ENCODE measurements at places on chromosomes 6 and 20.

DNA sequence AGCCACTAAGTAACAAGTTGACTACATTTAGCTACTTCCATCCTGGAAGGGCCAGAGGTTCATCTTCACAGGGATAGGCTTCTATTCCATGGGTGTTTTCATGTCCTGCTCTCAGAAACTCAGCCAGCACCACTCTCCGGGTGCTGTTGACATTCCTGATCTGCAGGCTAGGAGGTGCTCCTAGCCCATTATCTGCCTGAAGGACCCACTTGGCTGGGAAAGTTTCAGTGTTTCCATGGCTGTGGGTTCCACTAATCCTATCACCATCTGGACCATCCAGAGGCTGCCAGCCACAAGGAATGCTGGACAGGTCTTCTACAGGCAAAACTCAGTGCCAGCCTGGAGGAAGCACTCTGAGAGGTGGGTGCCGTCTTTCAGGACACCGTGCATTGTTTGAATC, 45.2 kb downstream of the HLA-G start:
- no peak for DNase-seq

DNA sequence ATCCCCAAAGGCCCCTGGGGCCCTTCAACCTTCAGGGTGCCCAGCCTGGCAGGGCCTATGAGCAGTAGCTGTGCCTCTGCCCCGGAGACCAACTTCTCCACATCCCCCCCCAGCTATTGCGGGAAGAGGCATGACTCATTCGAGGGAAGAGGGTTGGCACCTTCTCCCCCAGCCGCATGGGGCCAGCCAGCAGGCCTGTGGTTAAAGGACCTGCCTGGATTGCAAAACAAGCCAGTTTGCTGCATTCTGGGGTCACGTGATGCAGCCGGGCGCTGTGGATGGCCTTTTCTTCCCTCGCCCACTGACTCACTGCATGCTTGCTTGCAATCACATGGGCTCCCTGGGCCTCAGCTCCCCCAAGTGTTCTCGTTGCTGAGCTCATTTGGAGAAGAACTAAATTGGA, 182.5 kb downstream of the MAFB start:
- no peak for DNase-seq

- no peak for DNase-seq
Observed at GRCh38 chr20:32158943-32159660, 48.4 kb downstream of the PLAGL2 start.

- DNase-seq, result no peak
Observed at GRCh38 chr6:123402052-123402451, 234.7 kb downstream of the TRDN start.

- DNase-seq, result no peak
Observed at GRCh38 chr6:11161031-11161956, 49.8 kb upstream of the ERVFRD-1 start.

GRCh38 chr6:75147512-75147911, 58.3 kb downstream of the COL12A1 start:
- no peak for DNase-seq

GRCh38 chr6:146357578-146358430, 185.8 kb upstream of the RAB32 start:
- DNase-seq, result no peak

- no peak for DNase-seq
Observed at GRCh38 chr6:110590821-110591351, 114.5 kb upstream of the SLC22A16 start.

DNA sequence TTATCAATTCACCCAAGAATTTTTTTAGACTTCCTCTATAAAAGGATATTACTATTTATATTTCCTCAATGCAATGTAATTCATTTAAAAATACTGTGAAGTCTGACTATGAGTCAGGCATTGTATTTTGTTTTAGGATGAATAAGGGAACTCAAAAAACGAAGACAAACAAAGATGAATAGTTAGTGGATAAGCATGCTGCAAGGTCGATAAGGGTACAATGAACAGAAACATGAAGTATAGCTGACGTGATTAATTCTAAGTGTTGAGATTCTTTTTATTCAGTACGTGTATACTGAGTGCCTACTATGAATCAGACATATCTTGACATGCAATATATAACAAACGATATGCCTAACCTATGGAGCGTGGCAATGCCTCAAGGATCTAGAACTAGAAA, 105.4 kb downstream of the PDE10A start:
- DNase-seq, result no peak

GRCh38 chr6:121032268-121033006, 301.8 kb downstream of the TBC1D32 start:
- no peak for DNase-seq

GRCh38 chr6:155493694-155494143, 38.1 kb upstream of the NOX3 start:
- no peak for DNase-seq

GRCh38 chr6:83633149-83633548, 75.8 kb downstream of the SNAP91 start:
- DNase-seq, result no peak

DNA sequence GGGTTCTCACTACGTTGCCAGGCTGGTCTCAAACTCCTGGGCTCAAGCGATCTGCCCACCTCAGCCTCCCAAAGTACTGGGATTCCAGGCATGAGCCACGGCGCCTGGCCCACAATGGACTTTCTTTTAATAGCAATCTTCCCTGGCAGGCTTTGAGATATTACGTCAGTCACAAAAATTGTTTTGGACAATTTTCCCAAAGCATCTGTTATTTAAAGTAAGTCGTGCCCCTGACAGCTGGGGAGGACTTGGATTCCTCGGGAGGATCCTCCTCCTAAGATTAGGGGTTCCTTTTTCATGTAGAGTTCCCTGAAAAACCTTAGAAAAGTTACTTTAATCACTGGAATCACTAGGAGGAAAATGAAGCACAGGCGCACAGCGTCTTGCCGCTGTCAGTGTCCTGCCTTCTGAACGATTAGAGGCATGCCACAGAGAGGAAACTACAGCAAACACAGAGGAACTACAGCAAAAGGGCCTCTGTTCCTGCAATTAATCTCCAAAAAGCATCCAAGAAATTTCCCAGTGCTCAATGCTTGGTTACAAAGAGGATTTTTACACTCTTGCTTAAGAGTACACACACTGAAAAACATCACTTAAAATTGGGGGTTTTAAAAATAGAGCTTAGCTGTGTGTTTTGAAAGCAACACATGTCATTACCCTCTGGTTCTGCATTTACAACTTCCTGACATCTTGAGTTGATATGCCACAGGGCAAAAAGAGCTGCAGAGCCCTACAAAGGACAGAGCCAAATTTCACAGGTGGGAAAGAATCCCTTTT, 4.5 kb downstream of the ACSS1 start:
- DNase-seq, result no peak

GRCh38 chr6:170045563-170045960, 245.3 kb downstream of the DLL1 start:
- DNase-seq, result no peak

GRCh38 chr6:35082046-35082732, 59.0 kb downstream of the TCP11 start:
- no peak for DNase-seq

GRCh38 chr6:57017069-57017468, 29.4 kb upstream of the KIAA1586 start:
- no peak for DNase-seq

DNA sequence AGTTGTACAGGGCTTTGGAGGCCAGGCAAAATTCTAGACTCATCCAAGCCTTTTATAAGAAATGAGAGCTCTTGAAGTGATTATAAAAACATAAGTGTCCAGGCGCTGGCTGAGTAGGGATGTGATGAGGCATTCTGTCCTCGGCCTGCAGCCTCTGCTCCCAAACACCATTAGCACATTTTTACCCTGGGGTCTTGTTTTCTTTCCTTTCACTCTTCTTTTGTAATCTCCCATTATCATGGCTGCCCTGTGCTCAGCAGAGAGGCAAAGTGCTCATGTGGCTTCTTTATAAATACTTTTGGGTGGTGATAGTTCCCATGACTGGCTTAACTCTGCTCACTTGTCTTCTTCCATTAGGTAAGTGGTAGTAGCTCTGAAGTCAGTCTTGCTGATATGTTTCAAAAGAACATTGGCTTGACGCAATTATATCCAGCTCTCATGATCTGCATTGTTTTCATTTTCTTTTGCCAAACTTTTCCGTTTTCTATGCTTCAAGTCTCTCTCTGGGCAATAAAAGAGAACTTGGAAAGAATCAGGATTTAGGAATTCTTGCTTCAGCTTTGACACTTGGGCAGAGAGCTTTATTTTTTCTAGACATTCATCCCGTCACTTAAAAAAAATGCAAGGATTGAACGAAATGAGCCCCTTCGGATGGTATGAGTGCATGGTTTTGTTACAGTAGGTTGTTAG, 61.1 kb downstream of the CAP2 start:
- no peak for DNase-seq

DNA sequence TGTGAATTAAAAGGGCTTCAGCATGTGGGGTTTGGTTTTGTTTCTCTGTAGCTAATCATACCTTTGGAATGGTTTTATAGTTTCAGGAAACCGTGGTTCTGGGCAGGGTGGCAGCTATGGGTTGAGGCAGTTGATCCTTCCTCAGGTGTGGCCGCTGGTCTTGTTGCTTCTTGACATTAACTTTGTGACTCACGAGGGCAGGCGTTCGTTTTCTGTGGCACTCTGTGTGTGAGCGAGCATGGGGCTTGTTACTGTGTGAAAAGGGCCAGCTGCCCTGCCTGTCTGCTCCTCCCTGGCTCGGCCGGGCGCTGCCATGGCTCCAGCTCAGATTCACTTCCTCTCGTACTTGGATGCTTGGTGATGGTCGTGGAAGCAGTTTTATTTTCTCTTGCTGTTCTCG, 16.2 kb downstream of the DNAJC5 start:
- no peak for DNase-seq

DNA sequence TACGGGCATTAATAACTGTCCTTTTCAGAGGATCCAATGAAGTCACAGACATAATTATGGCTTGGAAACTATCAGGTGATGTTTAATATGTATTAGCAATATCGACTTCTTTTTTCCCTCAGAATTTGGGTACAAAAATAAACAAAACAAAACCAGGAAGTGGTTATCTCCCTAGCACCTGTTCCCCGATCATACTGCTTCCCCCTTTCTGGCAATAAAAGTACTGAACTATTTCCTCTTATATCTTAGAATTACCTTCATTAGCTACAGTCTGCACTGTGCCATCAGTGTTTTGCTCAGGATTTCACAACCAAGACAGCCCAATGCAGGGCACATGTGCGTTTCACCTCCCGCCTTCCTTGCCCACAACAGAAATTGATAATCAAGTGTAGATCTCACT, 216.9 kb upstream of the BTBD3 start:
- DNase-seq, result no peak
